ENCODE measurements at places on chromosomes 11 and 22.

DNA sequence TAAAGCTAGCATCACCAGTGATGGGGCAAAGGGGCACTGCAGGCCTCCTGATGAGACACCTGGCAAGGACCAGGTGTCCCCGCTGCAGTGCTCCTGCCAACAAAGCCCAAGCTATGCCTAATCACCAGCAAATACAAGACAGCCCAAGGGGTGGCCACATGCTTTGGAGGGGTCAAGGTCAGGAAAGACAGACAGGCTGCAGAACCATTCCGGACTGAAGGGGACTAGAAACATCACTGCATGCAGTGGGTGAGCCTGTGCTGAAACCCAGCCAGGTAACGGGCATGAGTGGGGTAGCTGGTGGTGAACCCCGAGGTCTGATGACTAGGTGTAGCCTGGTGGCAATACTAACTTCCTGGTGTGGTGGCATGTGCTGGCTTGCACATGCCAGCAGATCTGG is 111.1 kb downstream of the MED15 start:
- DNase-seq = no peak

DNA sequence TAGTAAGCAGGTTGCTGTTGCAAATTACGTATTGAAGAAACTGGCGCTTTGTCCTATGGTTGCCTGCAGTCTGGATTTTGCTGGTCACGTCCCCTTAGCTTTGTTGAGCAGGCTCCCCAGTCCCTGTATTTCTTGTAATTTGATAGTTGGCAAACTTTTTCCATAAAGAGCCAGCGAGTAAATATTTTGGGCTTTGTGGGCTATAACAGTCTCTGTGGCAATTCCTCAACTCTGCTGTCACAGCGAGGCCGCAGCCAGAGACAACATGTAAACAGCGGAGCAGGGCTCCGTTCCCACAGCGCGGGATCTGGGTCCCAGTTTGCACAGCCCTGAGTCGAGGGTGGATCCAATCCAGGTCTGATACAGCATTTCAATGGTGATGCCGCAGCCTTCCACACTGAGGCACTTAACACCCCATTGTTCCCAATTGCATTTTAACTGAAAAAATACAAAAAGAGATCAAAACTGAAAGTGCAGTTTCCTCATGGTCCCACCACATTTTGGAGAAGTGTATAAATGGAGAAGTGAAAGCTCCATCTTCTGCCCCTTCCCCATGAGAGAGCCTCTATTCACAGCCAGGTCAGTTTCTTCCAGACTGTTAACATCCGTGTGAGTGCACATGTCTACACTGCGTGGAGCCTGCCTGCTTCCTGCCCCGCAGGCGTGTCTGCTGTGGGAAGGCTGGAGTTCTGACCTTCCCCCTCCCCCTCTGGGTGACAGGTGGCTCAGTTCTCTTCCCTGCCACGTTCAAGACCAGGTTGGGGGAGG is 89.1 kb downstream of the RPS6KA4 start:
- no peak for DNase-seq

DNA sequence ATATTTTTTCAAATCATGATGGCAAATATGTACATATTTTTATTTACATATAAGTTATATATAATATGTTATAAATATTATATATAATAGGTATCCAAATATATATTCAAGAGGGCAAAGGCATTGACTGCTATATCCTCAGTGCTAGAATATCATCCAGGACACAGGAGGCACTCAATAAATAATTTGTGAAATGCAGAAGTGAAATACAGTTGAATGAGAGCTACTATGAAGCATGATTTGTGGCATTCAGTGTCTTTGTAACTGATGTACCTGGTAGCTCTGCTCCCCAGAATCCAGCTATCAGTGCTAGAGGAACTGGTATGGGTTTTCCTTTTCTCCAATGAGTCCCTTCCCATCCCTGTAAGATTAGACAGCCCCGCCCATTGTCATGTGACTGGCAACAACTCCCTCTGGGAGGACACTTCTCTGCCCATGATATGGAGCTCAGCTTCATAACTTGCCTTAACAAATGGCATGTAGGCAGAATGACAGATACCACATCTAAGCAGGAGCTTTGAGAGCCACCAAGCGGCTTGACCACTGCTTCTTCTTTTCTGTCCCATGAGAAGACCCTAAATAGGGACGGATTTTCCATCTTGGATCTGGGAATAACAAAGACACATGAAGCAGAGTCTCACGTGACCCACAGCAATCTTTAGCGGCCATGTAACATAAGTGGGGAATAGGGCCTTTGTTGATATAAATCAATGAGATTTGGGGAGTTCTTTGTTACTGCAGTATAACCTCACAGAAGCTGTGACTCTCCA is 10.2 kb upstream of the CD82 start:
- DNase-seq = no peak

DNA sequence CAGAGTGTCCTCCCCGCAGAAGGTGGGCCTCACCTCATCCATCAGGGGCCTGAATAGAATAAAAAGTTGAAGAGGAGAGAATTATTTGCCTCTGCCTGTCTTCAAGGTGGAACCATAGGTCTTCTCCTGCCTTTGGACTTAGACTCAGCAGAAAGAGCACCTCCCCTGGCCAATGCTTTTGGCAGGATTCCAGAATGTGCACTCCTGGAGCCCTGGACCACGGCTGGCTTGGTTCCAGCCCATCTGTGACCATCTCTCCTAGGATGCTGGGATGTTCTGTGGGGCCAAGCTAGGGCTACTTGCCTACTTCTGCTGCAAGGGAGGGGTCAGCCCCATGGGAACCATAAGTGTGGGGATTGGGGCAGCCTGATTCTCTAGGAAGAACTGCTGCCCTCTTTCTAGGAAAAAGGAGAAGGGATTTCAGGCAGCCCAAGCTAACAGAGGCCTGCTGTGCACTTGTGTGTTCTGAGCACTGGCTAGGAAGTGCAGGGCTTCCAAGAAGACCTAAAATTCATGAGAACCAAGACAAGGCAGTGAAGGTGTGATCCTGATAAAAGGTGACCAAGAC is 32.2 kb upstream of the SHANK2 start:
- DNase-seq = no peak

DNA sequence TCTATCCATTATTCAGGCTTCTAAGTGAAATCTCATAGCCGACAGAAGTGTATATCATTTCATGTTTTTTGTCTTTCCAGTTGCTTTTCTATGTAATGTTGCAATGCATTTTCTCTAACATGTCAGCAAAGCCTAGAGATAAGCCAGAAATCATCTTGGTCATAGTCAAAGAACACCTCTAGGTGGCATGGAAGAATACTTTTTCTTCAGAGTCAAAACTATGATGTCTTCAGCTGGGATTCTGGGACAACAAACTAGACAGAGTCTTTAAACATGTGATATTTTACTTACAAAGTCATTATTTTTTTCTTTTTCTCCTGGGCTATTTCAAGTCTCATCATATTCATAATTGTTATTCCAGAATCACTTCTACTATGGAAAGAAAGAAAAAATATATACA is 4.4 kb downstream of the GAS2 start:
- DNase-seq = no peak

DNA sequence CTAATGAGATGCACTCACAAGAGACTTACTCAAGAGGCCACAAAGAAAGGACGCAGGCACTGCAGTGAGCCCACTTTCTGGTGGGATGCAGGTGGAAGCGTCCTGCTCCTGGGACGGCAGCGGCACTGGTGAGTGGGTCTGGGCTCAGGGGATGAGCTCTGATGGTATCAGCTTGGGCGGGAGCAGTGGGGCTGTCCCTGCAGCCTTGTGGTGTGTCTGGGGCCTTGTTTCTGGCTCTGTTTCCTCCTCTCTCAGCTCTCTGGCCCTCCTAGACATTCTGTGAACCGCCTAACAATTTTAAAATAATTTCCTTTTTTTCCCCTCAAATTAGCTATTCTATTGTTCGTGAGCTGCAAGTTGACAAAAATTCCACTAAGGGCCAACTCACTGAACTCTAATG is 8.8 kb upstream of the ST14 start:
- no peak for DNase-seq

GRCh38 chr22:25207553-25208157 is 8.0 kb downstream of the CRYBB3 start:
- DNase-seq = no peak

DNA sequence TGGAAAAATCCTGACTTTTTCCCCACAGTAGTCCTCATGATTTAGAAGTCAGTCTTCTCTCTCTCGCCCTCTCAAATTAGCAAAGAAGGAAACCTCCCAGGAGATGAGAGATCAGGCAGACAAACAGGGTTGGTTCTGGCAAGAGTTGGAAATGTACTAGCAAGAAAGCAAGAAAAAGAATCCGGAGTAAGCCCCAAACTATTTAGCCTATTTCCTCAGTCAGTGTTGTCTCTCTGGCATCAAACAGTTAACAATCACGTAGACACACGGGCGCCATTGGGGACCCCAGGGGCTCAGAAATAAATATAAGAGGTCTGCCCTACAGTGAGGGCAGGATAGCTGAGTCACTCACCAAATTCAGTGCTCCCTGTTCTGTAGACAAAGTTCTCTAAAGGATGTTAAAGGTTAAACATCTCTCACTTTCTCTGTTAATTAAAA is 4.7 kb downstream of the C11orf52 start:
- no peak for DNase-seq

- DNase-seq = no peak
These were observed 41.0 kb downstream of the CSF2RB start for GRCh38 chr22:36954251-36955014.
